ENCODE measurements at places on chromosomes 6 and 20.

- no peak for DNase-seq
Observed at GRCh38 chr20:46900086-46900485, 5.4 kb downstream of the EYA2 start.

GRCh38 chr6:24692848-24693592 is 25.9 kb downstream of the C6orf62 start:
- DNase-seq, result no peak

DNA sequence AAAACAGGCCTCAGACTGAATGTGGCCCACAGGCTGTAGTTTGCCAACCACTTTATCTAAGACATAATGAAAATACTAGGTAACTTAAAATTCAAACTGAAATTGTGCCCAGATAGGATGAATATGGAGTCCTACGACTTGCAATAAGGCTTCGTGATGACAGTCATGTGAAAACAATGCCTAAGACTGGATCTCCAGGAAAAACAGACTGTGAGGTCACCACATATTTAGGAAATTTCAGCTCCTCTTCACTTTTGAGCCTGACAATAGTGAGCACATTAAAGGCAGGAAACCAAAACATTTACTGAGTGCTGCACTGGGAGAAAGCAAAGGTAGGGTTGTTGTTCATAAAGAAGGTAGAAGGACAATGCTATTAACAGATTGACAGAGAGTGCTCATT is 50.0 kb downstream of the RTN4IP1 start:
- no peak for DNase-seq

DNA sequence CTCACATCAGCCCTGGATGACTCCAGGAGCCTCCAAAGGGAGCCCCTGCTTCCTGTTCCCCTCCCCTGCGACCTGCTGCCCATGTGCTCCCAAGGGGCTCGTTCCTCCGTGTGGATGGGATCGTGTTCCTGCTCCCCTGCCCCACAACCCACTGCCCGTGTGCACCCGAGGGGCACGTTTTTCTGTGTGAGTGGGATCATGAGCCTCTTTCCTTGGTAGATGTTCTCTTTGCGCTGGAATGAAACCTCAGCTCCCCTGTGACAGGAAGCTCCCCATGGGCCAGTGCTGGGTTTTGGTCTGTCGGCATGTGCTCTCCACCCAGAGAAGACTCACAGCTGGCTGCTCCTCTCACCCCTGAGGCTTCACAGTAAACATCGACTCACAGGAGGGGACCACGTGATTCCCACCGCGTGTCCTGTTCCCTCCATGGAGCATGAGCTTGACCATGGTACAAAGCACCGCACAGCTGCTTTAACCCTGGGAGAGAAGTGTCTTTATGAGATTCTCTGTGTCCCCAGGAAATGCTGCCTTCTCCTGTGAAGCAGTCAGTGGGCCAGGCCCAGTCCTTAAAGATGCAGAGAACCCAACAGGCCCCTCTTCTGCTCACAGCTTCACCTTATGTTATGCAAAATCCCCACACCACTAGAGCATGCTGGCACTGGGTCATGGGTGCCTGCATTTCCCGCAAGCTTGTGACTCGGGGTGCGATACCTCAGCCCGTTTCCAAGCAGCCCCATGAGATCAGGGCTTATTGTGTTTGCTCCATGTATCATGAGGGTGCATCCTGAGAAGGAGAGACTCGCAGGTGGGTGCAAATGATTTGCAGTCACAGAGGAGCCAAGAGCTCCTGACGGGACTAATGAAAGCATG is 215.1 kb downstream of the ERMARD start:
- no peak for DNase-seq

DNA sequence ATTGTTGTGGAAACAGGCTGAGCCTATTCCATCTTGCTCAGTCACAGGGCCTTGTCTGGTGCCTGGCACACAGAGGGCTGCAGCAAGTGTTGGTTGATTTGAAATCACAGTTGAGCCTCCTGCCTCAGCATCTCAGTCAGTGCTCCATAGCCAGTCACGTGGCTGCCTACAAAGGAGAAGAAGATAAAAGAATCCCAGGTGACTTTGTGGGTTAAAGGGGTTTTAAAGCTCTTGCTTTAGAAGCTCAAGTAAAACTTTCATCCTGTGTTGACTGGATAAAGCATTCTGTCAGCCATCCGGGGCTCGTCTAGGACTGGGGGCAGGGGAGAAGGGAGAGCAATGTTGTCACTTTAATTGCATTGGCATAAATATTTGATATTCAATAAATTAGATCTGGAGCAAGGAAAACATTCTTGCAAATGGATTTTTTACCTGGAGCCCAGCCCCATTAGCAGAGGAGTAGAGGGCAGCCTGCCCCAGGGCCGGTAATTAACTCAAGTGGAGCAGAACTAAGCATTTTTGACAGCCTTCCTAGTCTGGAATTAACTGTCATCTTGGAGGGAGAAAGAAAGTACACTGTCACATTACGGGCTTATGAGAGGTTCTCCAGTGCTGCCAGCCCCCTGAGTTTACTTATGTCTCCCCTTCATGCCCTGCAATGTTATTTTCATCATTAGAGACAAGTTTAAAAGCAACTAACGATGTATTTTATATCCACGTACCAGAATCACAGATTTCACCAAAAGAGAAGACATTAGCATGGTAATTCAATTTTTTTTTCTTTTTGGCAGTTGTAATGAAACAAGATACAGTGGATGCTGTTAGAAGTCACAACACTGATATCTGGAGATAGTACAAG is 71.7 kb upstream of the GTSF1L start:
- DNase-seq, result no peak

DNA sequence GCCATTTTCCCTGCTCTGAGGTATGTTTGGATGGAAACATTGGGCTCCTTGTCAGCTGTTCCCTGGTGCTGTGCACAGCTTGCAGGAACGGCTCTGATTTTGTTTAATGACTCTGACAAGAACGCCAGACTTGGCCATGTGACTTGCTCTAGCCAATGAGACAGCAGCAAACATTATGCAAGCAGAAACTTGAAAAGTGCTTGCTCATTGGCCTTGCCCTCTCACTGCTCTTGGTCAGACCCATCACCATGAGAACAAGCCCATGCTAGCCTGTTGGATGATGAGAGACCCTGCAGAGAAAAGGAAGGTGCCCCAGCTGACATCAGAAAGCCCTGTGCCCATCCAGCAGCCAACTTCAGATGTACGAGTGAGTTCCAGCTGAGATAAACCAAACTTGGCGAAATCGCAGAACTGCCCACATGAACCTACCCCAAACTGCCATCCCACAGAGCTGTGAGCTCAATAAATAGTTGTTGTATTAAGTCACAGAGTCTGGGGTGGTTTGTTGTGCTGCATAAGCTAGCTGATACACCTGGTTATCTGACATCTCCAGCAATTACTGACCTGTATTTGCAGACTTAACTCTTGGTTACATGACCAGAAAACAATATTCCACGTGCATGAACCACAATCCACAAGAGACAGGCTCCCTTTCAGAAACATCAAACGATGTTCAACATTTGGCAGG is 96.9 kb downstream of the JPH2 start:
- no peak for DNase-seq

GRCh38 chr6:43226192-43226851 is 3.0 kb downstream of the DNPH1 start:
- no peak for DNase-seq

- no peak for DNase-seq
Observed at GRCh38 chr6:127404133-127404532, 55.1 kb downstream of the KIAA0408 start.

DNA sequence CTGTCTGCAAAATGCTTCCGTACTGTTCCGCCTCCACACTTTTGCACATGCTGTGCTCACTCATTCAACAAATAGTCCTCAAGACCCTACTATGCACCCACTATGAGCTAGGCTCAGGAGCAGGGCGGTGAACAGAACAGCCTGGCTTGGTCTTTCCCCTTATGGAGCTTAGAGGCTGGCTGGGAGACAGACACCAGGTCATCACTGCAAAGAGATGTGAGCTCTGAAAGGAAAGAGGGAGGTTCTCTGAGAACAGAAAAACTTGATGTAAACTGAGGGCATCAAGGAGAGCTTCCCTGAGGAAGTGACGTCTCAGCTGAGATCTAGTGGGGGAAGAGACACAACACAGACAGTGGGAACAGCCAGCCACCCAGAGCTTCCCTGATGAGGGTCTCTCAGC is 31.0 kb upstream of the TGM2 start:
- no peak for DNase-seq

GRCh38 chr6:136134751-136135150 is 115.4 kb downstream of the MTFR2 start:
- no peak for DNase-seq

- DNase-seq, result no peak
Observed at GRCh38 chr6:46016063-46016608, 476 bp upstream of the CLIC5 start.

GRCh38 chr20:58402827-58403226 is 13.8 kb downstream of the VAPB start:
- DNase-seq, result no peak

DNA sequence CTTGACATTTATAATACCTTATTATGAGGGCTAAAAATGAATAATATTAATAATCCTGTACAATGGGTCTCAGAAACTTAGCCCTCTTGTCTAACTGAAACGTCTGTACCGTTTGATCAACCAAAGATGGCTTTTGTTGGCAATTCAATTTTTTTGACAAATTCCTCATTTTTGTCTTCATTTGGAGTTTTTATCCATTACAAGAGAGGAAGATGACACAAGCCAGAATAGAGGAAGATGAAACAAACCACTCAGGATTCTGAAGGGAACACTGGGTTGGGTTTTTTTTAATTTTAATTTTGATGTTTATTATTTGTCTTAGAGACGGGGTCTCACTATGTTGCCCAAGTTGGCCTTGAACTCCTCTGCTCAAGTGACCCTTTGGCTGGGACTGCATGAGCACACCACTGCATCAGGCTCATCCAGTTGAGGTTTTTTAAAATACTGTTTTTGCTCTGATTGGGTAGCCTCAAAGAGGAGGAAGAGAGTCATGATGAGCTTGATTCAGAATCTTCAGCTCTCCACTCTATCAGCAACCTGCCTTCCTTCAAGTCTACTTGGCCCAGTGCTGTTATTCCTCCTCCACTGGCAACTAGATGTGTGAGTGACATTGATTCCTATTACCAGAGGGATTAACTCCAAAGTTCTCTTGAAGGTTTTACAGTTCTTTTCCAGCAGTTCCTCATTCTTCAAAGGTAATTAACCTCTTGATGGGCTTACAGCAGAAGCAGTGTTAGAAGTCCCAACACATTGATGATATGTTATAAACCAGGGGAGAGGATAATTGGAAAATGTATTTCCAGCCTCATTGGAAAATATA is 71.3 kb downstream of the ATXN1 start:
- DNase-seq, result no peak

- no peak for DNase-seq
Observed at GRCh38 chr6:136487759-136488425, 62.3 kb downstream of the MAP7 start.

Data from effector memory CD4-positive, alpha-beta T cell (primary cell).